ENCODE measurements at places on chromosomes 2 and 18.

DNA sequence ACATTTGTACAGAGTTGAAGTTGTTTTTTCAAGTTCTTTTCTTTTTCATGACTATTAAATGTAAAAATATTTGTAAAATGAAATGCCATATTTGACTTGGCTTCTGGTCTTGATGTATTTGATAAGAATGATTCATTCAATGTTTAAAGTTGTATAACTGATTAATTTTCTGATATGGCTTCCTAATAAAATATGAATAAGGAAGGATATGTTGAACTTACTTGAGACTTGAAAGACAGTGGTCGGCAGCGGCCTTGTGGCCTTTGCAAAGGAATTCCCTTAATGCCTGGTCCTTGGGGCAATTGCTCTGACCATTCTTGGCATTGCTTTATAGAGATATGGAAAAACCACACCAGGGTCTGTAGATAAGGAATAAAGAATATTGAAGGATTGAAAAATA, 25.9 kb upstream of the TMEM87B start:
- DNase-seq: no peak

DNA sequence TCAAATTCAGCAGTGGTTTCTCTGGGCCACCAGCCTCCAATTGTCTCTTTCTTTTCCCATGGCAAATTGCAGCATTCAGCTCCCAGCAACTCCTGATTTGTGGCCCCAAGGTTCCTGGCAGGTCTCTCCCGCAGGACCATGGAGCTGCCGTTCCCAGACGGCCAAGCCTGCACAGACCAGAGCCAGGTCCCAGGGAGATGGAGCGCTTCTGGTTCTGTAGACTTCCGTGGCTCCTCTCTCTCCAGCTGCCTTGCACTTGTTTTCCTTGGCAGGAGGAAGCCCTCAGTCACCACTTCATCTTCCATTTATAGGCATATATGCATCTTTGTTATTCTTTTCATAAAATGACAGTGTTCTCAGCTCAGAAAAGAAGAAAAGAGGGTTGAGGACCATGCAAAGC, 21.7 kb downstream of the TNP1 start:
- DNase-seq: no peak

- no peak for DNase-seq
Observed at GRCh38 chr2:234047361-234047760, 3.1 kb upstream of the SPP2 start.

DNA sequence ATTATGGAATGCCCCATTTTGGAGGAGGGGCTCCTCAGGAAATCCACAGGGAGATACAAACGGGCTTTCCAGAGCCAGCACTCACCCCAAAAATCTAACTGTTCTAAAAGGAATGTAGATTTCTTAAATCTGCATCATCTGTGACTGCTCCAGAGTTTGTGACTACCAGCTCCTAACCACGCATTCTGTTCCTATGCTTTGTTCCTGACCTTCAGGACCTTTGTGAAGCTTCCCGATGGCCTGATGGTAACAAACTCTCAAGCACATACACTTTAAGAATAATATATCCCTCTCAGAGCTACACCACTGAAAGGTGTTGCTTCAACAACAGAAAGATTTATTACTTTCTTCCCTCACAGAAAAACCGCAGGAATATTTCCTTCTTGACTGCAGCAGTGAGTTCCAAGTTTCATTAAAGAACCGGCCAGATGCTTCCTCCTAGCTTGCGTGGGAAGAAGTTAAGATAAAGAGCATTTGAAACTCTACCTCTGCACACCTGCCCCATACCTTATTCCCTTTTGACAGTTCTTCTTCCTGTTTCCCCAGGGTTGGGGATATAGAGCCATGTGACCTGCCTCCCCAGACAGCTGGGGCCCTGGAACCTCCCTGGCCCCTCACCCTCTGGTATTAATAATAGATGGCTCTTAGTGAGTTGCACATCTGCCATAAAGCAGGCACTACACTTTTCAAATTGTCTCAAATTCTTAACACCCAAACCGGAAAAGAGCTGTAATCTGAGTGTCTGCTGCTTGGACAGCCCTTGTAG, 40.2 kb upstream of the EML4 start:
- DNase-seq: no peak
